ENCODE measurements at places on chromosomes 2 and 18. TPM values are rescaled to one million over a fixed set of nuclear protein-coding genes. Genes with fewer than 3 reads are reported as not detected.

The DES gene
- total RNA-seq, result 0.86 TPM

The EPB41L3 gene
- total RNA-seq, result 7.1 TPM

The CSRNP3 gene
- total RNA-seq, result 1.2 TPM

The ZC3H6 gene
- 1.9 TPM for total RNA-seq

- H3K36me3 ChIP-seq, result no peaks in the 10 kb centered on the region
- H3K4me1 ChIP-seq, result peaks cover 48% of the 10 kb centered on the region
These were observed 823 bp downstream of the PARD3B start for GRCh38 chr2:204545861-204546735.

- H3K4me1 ChIP-seq, result no peaks in the 10 kb centered on the region
- H3K36me3 ChIP-seq, result no peaks in the 10 kb centered on the region
- DNase-seq, result no peak
- H3K4me3 ChIP-seq, result peak overlapping the region; percentile 98
- peaks cover 2% of the 10 kb centered on the region for H3K27me3 ChIP-seq
These were observed 2.8 kb downstream of the SP9 start for GRCh38 chr2:174337337-174338146.

- DNase-seq, result no peak
- H3K36me3 ChIP-seq, result no peaks in the 10 kb centered on the region
- H3K4me1 ChIP-seq, result no peaks in the 10 kb centered on the region
- no peaks in the 10 kb centered on the region for H3K27me3 ChIP-seq
- no peak overlapping the region for H3K27ac ChIP-seq
These were observed 14.4 kb upstream of the SLC4A5 start for GRCh38 chr2:74357627-74358026.

DNA sequence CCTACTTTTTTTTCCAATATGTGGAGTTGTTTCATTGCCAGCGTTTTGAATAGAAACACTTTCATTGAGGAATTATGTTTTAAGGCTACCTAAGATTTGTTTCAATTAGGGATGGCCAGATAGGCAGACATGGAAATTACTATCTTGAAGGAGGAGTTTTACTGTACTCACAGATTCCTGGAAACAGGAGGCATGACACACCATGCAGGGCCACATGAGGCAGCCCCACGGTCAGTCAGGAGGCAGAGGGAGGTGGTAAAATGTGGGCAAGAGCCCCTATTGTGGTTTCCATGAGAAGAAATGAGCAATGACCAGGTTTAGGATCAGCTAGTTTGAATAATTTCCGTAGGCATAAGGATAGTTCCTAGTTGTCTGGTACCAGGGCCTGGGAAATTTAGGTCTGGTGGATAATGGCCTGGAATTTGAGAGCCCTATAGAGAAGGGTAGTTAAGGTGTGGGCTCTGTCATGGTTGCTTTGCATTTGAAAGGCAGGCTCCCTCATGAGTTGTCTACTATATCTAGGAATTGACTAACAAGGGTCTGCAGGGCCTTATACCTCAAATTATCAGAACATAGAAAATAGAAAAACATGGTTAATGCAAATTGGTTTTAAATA is 360.0 kb upstream of the KCNJ3 start:
- no peak overlapping the region for H3K4me3 ChIP-seq
- no peaks in the 10 kb centered on the region for H3K27me3 ChIP-seq
- no peaks in the 10 kb centered on the region for H3K36me3 ChIP-seq
- no peaks in the 10 kb centered on the region for H3K4me1 ChIP-seq

GRCh38 chr2:84904717-84905174 is 710 bp upstream of the TMSB10 start:
- peak overlapping the region; percentile 93 for H3K4me3 ChIP-seq
- H3K36me3 ChIP-seq, result no peaks in the 10 kb centered on the region
- H3K27me3 ChIP-seq, result no peaks in the 10 kb centered on the region
- peaks cover 14% of the 10 kb centered on the region for H3K4me1 ChIP-seq
- DNase-seq, result peak; percentile 59
